GM12892 (cell line): ENCODE measurements at places on chromosomes 4 and X.

- no peak for DNase-seq
These were observed 19.9 kb upstream of the CYBB start for GRCh38 chrX:37759878-37760418.

- no peak for DNase-seq
These were observed 88.3 kb downstream of the ZNF718 start for GRCh38 chr4:212438-213188.

GRCh38 chr4:186021461-186022167 is 47.3 kb upstream of the TLR3 start:
- no peak for DNase-seq

DNA sequence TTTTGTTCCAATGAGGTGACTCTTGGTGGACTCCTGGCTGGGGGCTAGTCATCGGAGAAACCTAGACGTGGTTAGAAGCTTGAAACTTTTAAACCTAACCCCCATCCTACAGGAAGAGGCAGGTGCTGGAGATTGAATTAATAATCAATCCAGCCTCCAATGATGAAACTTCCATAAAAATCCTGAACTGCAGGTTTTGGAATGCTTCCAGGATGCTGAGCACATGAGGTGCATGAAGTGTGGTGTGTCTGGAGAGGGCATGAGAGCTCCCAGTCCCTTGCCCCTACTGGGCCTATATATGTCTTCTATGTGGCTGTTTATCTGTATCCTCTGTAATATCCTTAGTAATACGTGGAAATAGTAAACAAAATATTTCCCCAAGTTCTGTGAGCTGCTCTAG is 90.7 kb upstream of the PDHA2 start:
- no peak for DNase-seq

GRCh38 chr4:138674209-138674608 is 341.4 kb upstream of the NOCT start:
- DNase-seq: no peak
